ENCODE measurements at places on chromosomes 16 and 17.

DNA sequence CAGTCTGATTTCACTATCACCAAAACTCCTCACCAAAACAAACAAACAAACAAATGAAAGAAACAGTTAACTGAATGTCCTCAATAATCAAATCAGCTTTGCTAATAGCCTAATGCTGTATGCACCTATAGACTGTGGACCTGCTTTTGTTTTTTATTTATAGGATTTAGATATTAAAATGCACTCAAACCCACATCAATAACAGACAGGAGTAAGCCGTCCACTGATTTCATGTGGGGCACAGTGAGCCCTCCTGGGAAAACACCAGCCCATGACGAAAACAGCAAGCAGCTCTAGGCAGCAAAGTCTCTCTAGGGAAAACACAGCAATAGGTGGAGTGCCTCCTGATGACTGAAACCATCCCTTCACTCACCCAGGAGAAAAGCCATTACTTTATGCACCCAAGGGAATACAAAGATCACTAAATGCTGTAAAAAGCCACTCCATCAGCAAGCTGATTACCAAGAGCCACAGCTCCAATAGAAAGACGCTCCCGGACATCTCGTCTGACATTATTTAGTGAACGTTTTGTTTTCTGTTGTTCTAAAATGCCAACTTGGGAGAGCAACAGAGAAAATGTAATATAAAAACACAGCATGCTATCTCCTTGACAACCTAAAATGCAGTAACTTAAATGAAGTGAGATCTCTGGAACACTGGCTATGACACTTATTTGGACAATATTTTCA, 47.8 kb downstream of the ANKFY1 start:
- DNase-seq: no peak

DNA sequence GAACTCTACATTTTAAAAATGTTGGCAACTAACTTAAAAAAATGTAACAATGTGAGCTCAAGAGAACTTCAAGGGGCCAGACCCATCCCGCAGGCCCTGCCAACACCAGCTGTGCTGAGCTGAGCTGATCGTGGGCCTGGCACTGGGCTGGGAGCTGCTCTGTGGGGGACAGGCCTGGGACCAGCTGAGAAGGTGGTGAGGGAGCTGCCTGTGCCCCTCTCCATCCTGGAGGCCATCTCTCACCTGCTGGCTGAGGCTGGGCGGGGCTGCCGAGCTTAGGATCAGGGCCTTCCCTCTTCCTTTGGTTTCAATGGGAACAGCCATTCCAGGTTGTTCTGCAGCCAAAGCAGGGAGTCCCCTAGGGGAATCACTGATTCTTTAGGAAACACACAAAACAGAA, 58.2 kb downstream of the IL21R start:
- no peak for DNase-seq

DNA sequence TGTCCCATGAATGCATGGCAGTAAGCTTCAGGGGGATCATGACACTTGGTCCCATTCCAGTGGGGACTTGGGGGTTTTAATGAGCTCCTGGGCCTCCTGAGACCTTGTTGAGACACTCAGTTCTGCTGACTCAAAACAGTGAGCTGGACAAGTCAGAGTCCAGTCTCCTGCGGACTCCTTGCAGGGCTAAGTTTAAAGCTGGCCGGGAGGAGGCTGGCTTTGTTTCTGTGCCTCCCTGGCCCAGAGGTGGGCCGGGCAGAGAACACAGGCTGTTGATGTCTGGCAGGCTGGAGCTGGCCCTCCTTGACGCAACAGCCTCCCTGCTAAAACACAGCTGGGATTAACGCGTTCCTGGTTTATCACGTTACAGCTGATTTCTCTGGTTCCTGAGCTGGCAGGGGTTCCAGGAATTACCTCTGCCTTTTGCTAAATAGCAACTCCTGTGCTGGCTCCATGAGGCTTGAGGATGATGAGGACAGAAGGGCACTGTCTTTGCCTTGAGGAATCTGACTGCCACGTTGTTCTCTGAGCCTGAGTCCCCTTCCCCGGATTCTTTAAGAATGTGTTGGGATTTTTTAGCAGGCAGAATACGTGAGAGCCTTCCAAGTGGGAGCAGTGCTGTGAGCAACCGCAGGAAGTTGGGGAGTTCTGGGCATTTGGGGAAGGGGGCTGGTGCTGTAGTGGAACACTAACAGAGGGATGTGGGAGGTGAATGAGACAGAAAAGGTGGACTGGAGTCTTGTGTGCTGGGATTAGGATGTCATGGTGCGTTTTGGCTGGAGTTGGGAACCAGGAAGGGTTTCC, 2.0 kb downstream of the GPT2 start:
- no peak for DNase-seq

- no peak for DNase-seq
Observed at GRCh38 chr16:14464796-14465195, 165.3 kb downstream of the PARN start.

DNA sequence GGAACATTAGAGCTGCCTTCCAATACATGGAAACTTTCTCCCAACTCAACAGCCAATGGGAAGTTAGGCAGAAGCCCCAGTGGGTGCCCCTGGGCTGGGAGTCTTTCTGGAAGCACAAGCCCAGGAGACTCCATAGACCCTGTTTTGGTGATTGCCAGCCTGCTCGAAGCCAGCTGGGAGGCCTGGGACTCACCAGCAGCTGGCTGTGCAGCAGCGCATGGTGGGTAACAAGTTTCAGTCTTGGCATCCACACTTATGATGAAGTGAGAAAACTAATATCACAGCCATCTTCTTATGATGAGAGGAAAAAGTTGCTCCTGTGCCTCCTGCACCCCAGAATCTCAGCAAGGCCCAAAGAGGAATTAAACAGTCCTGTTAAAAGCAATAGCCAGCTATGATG, 522.5 kb upstream of the CDH5 start:
- DNase-seq: no peak

DNA sequence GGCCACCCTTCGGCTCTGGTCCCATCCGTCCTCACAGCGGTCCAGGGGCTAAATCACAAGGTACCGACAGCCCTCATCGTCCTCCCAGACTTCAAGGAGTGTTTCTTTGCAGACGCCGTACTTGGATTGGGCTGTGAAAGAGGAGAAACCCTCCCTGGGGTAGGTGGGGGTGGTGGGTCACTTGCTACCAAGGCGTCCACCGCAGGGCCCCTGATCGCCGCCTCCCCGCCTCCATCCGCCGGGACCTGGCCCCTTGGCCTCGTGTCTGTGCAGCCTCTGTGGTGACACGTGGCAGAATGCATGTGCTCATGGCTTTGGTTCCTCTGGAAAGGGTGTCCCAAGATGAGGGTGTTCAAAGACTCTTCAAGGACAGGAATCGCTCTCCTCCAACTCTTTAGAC, 151.4 kb downstream of the BANP start:
- DNase-seq: no peak

DNA sequence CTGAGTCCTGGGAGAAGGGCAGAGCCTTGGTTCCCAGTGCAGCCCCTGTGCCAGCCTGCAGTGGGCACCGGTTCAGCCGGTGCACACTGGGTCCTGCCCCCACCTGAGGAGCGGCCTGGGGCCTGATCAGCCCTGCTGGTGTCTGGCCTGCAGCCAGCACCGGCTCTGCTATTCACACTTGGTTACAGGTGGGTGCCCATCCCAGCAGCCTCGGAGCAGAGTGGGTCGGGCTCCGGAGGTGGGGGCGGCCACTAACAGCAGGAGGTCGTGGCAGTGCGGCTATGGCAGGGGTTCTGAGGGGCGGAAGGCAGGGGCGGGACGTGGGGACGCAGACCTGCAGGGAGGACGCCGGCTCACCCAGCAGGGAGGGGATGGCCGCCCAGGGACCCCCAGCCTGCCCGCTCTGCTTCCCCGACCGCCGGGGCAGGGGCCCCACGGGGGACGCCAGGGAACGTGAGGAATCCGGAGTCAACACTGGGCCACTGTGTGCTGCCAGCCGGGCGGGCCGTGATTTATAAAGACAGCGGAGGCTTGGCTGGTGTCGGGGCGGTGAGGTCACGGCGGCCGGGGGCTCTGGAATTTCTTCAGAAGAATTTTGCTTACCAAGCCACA, 20.3 kb downstream of the METRNL start:
- no peak for DNase-seq

GRCh38 chr17:1190751-1191331, 11.1 kb upstream of the ABR start:
- no peak for DNase-seq

- DNase-seq: no peak
Observed at GRCh38 chr17:1933875-1934715, 91.0 kb downstream of the RTN4RL1 start.

GRCh38 chr16:14070555-14070876, 603 bp upstream of the MRTFB start:
- DNase-seq: no peak

DNA sequence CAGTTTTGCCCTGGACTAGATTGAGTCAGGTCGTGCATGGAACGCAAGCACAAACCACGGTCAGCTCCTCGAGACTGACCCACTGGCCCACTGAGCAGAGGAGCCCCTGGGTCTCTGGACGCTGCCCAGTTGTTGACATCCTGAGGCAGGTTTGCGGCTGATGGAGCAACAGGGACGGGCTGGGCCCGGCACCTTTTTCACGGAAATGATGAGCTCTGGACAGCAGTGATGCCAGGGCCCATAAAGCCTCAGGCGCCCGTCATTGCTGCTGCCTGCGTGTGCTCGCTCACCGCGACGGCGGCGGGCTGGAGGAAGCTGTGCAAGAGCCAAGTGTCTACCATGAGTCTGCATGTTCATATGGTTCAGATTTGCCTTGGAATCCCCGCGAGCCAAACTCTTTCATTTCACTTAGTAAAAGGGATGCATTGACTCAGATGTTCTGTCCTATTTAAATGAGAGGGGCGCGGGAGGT, 30.8 kb upstream of the CRISPLD2 start:
- no peak for DNase-seq

- DNase-seq: no peak
Observed at GRCh38 chr17:43667506-43667905, 5.8 kb upstream of the MEOX1 start.

GRCh38 chr17:31442276-31442675, 50.8 kb downstream of the RAB11FIP4 start:
- no peak for DNase-seq

- no peak for DNase-seq
Observed at GRCh38 chr17:48031966-48032365, 5.6 kb downstream of the COPZ2 start.

DNA sequence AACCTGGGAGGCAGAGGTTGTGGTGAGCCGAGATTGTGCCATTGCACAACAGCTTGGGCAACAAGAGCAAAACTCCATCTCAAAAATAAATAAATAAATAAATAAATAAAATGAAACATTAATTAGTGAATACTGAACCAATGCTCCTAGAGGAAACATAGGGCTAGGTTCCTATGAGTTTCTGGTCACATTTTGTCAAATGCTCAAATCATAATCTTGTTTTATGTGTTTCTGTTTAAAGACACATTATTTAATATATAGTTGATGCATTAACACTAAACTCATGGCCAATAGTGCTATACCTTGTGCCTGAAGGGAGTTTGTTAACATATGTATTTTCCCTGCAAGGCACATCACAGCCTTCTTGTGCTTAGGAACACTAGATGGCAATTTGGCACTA, 66.8 kb downstream of the HS3ST3A1 start:
- no peak for DNase-seq

- no peak for DNase-seq
Observed at GRCh38 chr16:1949507-1949906, 5.0 kb downstream of the RPL3L start.

GRCh38 chr17:74972107-74972972, at the start of gene HID1:
Gene HID1 (minus strand): TSS chr17:74972759. CDS start chr17:74972656, 103 bp downstream.
- peak; percentile 79 for DNase-seq

Measured in activated T-cell treated with anti-CD3 and anti-CD28 coated beads, Interleukin-2, amount 50 U/mL, for 72 hours (primary cell).